Activated naive CD4-positive, alpha-beta T cell treated with anti-CD3 and anti-CD28 coated beads, Interleukin-2, amount 50 U/mL, for 16 hours (primary cell): ENCODE measurements at places on chromosomes 16 and 17.

DNA sequence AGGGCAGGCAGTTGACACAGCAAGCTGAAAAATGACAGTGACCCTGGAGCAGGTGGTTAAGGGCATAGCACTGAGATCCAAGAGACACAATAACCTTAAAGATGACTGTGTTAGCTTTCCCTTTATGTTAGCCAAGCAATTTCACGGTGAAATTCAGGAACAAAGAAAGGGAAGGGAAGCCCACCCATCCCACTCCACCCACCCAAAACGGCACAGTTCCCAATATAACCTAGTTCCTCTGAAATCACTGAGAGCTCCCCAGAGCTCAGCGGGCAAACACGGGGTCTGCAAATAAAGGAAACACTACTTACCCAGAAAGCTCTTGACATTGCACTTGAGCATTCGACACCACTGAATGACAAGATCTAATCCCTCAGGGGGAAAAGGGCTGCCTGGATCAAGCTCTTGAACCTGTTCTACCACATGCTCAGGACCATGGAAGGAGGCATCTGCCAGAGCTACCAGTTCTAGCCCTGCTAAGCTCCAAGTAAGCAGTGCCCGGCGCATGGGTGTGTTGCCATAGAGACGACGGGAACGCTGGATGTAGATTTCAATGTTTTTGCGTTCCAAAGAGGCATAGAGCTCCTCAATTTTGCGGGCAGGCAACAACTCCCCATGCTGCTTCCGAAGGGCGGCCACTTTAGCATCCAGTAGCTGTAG lies 10.6 kb downstream of the BLTP2 start:
- no peak for DNase-seq

DNA sequence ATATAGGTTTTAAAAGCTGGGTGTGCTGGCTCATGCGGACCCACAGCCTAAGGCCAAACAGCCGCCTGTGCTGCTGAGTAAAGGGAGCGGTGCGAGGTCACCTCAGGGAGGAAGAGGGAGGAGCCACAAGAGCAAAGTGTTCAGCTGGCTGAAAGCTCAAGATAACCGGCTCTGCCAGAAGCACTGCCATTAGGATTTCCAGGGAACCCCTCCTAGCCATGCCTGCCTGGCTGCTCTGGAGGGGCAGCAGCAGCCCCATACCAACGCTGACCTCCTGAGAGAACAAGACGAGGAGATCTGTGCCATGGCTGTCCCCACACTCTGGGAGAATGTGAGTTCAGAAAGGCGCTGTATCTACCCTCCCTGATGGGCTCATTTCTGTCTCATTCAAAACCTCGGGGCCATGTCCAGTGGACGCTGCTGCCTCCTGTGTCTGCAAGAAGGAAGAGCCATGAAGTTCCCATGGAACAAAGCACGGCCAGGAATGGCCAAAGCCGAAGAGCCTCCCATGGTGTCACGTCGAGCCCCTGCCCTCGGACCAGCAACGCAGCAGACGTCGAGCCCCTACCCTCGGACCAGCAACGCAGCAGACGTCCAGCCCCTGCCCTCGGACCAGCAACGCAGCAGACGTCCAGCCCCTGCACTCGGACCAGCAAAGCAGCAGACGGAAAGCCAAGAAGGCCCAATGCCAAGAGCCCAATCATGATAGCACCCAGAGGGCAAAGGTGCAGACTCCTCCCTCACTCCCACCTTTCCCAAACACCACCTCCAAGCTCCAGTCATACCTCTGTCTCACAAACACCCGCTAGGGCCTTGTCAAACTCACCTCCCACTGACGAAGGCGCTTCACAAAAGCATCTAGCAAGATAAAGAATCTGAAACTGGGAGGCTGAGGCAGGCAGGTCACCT lies 107.0 kb downstream of the ANKRD11 start:
- DNase-seq: no peak

DNA sequence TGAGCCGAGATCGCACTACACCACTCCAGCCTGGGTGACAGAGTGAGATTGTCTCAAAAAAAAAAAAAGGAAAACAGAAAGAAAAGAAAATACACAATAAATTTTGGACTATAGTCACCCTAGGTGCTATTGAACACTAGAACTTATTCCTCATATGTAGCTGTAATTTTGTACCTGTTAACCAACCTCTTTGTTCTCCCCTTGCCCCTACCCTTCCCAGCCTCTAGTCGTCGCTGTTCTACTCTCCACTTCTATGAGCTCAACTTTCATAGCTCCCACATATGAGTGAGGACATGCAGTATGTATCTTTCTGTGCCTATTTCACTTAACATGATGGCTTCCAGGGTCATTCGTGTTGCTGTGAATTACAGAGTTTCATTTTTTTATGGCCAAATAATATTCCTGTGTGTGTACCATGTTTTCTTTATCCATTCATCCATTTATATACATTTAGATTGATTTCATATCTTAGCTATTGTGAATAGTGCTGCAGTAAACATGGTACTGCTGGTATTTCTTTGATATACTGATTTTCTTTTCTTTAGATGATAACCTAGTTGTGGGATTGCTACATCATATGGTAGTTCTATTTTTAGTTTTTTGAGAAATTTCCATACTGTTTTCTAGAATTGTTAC lies 28.3 kb downstream of the VPS35L start:
- DNase-seq: no peak

- no peak for DNase-seq
Observed at GRCh38 chr16:86514481-86515376, 4.4 kb downstream of the FOXF1 start.

DNA sequence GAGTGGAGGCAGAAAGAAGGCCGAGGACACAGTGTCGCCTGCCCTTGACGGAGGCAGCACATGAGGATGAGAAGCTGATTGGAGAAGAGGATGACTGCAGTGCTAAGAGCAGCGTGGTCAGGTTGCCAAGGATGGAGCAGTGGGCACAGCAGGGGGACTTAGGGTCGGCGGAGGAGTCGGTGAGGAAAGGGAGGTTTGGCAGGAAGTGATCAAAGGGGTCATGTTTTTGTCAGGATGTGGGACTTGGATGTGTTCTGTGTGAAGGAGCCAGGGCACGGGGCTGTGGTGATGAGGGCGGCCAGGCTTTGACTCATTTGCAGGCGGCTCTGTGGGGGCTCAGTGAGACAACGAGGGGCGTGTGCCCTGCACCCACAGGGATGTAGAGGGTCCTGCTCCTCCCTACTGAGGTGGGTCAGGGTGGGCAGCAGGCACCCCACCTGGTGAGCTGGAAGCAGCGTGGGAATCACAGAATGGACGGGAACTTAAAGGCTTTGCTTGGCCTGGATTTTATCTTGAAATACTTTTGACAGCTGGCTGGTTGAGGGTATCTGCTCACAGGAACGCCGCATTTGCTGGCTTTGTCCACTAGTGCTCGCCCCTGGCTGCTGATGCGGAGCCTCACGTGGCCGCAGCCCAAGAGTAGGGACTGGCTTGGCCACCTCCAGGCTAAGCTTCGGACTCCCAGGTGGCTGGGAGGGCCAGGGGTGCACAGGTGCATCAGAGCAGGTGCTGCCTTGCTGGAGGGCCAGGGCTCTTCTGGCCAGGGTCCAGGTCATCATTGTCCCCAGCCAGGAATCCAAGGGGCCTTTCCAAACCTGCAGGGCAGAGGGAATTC lies 6.0 kb downstream of the MPG start:
- no peak for DNase-seq

DNA sequence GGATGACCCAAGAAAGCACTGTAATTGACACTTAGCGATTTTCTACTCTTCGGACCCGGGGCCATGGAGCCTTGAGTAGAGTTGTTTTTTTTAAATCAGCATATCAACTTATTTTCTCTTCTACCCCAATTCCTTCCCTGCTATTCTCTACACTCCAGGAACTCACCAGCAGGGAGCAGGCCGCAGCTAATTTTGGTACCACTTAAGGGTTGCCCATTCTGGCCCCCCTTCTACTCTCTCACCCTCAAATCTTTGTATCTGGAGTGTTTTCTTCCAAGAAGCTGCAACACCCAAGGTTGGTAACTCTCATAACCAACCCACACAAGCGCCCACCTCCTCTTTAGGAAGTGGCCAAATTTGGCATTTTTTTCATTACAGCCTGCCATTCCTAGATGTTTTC lies 5.5 kb upstream of the ERAL1 start:
- no peak for DNase-seq

- no peak for DNase-seq
Observed at GRCh38 chr16:81473066-81473488, 28.5 kb downstream of the CMIP start.

DNA sequence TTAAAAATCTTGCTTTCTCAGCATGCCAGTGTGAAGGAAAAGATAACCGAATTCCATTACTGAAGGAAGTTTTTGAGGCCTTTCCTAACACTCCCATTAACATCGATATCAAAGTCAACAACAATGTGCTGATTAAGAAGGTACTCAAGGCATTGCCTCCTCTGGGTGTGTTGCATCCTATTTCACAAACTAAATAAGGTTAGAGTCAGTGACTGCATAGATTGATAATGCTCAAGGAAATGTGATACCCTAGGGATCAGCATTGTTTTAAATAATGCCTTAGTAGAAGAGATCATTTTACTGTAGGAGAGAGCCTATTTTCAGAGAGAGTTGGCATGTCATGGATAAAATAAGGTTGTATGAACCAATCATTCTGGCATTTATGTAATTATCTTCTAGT lies 36.8 kb downstream of the GDPD1 start:
- DNase-seq: no peak

DNA sequence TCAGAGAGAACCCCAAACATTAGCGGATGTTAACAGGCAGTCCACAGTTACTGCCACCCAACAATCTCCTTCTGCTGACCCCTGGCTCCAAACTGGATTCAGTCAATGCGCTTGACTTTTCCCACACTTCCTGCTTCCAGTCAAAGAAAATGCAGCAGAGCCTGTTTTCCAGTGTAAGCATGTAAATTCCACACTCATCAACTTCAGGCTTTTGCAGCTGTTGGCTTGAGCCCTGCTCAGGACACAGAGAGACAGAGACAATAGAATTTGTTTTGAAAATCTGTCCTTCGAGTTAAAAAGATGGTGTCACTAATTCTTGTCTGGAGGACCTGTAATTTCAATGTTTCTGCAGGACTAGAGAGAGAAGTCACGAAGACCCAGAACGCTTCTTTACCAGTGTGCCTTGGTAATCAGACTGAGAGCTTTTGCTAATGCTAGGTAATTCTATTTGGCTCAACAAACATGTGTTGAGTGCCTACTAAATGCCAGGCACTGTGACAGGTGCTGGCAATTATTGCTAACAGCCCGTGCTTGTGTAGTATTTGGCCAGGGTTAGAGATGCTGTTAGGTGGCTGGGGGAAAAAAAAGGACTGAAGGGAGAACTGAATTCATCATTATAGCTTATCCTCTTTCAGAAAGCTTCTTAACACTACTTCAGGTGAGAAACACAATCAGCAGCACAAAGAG lies 32.5 kb downstream of the HOXB1 start:
- DNase-seq: no peak

- no peak for DNase-seq
Observed at GRCh38 chr17:10768750-10769251, 35.1 kb downstream of the TMEM238L start.

- no peak for DNase-seq
Observed at GRCh38 chr17:19533036-19533717, 477 bp upstream of the SLC47A1 start.

DNA sequence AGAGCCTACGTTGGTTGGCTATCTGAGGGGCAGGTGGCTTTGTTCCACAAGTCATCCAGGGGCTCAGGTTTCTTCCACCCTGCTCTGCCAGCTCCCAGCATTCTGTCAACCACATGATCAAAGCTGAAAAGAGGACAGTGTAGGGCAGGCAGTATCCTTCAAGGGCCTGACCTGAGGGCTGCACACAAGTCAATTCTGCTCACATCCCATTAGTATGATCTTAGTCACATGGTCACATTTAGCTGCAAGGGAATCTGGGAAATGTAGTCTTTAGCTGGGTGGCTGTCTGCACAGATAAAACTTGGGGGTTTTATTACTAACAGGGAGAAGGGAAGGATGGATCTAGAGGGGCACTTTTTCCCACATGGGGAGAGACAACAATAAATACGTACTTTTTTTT lies 97.3 kb downstream of the SALL1 start:
- no peak for DNase-seq

- no peak for DNase-seq
Observed at GRCh38 chr17:16214190-16215001, 938 bp downstream of the NCOR1 start.

DNA sequence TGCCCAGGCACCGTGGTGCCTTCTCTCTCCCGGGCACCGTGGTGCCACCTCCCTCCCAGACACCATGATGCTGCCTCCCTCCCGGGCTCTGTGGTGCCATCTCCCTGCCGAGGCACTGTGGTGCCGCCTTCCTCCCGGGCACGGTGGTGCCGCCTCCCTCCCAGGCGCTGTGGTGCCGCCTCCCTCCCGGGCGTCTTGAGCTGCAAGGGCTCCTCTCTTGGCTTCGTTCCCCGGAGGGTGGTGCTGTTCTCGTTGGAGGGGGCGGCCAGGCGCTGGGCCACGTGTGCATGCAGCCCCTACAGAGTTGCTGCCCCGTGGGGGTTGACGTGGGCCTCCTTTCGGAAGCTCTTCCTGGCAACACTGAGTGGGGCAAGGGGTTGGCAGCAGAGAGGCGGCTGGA lies 8.2 kb downstream of the CENPX start:
- DNase-seq: no peak

- no peak for DNase-seq
Observed at GRCh38 chr17:62156949-62157348, 91.9 kb upstream of the MED13 start.

DNA sequence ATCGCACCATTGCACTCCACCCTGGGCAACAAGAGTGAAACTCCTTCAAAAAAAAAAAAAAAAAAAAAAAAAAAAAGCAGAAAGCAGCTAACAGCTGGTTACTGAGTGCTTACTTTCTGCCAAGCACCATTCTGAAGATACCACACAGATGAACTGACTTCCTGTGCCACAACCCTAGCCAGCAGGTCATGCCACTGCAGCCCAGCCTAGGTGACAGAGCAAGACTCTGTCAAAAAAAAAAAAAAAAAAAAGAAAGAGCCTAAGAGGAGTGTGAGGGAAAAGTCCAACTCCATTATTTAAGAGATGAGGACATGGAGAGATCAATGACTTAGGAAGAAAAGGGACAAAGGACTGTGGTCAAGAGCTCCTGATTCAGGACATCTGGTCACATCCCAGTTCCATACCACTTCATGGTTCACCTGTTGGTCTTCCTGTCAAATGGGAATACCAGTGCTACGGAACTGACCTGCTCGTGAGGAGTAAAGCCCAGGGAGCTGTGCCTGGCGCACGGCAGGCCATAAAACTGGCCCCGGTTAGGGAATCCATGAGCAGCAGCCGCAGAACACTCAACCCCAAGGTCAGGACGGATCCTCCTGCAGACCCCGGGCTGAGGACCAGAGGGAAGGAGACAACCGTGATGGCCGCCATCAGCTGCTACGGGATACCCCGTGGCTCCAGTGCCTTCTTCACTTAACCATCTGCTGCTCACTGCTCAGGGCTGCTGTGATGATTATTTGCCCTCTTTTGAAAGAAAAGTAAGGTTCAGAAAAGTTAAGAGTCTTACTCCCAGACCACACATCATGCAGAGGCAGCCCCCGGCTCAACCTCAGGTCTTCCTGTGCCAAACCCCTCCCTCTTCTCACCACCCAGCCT lies 950 bp downstream of the KLHDC4 start:
- DNase-seq: no peak

DNA sequence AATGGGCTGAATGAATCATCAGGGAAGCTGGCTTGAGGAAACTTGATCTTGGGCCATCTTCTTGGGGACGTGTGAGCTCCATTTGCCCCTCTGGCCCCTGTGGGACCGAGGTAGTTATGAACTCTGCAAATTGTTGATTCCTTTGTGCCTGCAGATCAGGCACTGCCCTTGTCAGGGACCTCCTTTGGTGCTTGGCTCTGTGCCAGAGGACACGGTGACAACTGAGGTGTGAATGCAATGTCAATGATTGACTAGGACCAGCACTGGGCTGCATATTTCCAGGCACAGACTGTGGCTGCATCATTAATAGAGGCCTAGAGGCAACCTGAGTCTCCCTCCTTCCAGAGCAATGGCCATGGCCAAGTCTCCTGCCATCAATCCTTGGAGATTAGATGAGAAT lies 23.8 kb downstream of the PDILT start:
- DNase-seq: no peak
